ENCODE measurements at places on chromosomes 7 and 10.

- DNase-seq = no peak
Measured at GRCh38 chr10:10133281-10133680, 884.4 kb upstream of the CELF2 start.

- DNase-seq = no peak
Measured at GRCh38 chr10:29595636-29596225, 39.0 kb downstream of the SVIL start.

- DNase-seq = no peak
Measured at GRCh38 chr7:29342761-29343160, 148.2 kb downstream of the CHN2 start.

GRCh38 chr7:111730476-111731300, 168.4 kb upstream of the IMMP2L start:
- no peak for DNase-seq

- no peak for DNase-seq
Measured at GRCh38 chr7:157550300-157551275, 213.8 kb downstream of the DNAJB6 start.

DNA sequence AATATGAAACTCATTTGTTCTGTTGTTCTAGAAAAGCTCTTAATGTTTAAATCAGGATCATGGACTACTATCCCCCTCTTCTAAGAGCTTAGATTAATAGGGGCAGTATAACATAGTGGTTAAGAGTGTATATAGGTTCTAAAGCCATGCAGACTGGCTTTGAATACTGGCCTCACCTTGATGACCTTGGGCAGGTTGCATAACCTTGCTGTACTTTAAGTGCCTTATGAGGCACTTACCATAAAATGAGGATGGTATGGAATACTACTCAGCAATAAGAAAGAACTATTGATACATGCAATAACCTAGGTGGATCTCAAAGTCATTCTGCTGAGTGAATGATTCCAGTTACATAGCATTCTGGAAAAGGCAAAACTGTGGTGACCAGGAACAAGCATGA, 53.6 kb downstream of the GBF1 start:
- DNase-seq = no peak

GRCh38 chr7:38310591-38311101, 37.2 kb upstream of the TARP start:
- no peak for DNase-seq

DNA sequence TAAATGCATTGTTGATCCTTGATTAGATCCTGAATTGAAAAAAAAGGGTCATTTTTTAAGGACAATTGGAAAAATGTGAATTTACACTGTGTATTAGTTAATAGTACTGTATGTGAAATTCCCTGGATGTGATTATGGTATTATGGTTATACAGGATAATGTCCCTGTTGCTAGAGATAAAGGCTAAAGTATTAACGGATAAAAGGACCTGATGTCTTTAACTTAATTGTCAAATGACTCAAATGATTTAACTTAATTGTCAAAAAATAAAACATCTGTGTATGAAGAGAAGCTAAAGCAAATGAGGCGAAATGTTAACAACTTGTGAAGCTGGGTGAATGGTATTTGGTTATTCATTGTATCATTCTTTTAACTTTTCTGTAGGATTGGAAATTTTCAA, 48.8 kb downstream of the SUFU start:
- DNase-seq = no peak

DNA sequence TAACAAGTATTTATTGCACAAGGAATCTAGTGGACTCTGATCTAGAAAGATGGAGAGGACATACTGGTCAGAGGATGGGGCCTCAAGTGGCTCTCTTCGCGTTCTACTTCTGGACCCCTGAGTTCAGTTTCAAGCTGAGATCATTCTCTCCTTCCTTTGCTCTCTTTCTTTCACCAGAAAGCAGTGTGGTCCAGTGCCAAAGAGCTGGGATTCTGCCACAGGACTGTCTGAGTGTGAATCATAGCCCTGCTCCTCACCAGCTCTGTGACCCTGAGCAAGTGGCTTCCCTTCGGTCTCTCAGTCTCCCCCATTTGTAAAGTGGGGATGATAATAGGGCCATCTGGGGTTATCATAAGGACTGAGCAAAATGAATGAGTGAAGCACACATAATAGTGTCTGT, 715.2 kb downstream of the SUGCT start:
- DNase-seq = no peak
